ENCODE measurements at places on chromosomes 7 and 10.

GRCh38 chr10:132410779-132411532 is 14.0 kb downstream of the PWWP2B start:
- no peak for DNase-seq

DNA sequence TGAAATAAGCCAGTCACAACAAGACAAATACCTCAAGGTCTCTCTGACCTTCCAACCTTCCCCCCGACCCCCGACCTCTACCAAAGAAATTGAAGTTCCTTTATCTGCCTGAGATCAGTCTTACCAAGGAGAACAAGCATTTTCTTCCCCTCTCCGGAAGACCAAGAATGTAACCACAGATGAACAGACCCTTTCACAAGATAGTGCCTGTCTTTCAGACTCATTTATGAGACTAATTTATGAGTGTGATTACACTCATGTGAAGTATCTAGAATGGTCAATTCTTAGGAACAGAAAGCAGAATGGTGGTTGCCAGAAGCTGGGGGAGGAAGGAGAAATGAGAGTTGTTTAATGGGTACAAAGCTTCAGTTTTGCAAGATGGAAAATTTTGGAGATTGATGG is 108.9 kb upstream of the MKLN1 start:
- DNase-seq, result no peak

DNA sequence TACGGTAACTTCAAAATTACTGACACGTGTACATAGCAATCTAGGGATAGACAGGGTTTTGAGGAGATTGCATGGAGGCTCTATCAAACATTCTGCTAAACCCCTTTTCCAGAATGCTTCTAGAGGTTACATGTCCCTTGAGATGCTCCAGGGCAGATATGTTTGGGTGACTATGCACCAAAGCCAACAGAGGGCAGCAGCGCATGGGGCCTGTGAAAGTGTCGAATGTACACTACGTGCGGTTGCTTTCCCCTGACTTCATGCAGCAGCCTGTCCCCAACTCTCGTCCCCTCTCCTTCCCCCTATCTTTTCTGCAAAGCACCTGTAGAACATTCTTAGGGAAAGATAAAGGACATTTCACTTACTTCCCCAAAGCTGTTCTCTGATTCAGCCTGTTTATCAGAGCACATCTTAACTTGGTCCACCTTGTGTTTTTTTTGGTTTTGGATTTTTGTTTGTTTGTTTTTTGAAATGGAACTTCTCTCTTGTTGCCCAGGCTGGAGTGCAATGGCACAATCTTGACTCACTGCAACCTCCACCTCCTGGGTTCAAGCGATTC is 90.2 kb downstream of the UBE3C start:
- DNase-seq, result no peak

DNA sequence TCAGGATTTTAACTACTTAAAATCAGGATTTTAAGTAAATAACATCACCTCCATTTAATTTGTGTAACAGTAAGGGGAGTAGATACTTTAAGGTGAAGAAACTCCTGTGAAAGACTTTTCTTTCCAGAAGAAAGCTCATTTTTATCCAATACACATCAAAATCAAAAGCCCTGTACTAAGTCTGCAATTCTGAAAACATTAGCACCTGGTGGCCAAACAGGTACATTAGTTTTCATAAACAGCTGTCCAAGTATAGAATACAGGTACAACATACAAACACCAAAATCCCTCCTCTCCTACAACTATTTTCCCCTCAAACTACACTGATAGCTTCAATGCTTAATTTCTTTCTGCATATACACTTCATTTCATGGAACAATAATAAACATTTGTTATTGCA is 22.9 kb downstream of the FAM3C start:
- DNase-seq, result no peak

DNA sequence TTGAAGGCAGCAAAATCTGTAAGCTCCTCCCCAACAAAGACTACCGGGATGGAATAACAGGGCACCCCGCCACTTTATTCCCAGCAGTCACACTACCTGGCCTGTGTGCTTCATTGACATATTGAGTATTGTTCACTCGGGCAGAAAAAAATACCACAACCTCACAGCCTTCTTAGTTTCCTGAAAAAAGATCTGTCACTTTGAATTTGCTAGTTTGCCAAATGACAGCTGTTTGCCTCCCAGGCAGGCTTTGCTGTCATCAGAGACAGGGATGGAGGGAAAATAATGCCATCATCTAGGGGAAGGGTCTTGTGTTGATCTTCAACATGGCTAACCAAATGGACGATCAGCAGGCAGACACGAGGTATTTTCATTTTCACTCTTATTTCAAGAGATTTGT is 26.9 kb downstream of the BMPER start:
- DNase-seq, result no peak

GRCh38 chr10:28072573-28072972 is 73.7 kb upstream of the ODAD2 start:
- no peak for DNase-seq

GRCh38 chr10:133210398-133211140 is 19.4 kb upstream of the UTF1 start:
- no peak for DNase-seq

DNA sequence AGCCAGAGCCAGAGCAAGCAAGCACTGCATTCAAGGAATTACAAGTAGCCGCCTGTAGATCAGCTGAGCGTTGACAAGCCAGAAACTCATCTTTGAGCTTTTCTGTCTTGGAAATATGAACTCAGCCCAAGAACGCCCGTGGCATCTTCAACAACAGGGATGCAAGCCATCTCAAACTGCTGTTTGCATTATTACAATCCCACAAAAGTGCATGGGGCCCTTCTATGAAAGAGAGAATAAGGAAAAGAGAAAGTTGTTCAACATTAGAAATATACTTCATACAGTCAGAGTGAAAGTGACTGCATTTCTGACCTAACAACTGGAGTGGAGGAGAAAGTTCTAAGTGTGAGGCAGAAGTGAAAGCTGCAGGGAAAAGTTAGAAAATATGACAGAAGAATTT is 6.5 kb downstream of the SGCE start:
- no peak for DNase-seq

GRCh38 chr7:28661826-28662595 is 249.7 kb downstream of the CREB5 start:
- DNase-seq, result peak; percentile 18

DNA sequence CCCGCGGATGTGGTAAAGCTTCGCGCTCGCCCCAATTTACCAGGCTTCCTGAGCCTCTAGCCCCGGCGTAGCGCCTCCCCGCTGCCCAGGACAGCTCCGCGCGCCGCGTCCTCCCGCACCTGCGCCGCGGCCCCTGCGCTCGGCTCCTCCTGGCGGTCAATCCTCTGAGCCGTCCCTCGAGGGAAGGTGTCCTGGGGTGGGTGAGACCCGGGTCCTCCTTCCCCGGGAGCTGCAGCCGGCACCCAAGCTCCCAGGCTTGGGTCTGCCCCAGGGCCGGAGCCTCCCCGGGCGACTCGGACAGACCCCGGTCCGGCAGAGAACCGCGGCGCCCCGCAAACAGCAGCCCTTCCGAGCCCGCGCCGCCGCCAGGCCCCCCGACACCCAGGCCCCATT is 512 bp downstream of the OSBPL3 start:
- DNase-seq, result peak; percentile 81

GRCh38 chr7:81725812-81726127 is 44.1 kb downstream of the HGF start:
- no peak for DNase-seq

DNA sequence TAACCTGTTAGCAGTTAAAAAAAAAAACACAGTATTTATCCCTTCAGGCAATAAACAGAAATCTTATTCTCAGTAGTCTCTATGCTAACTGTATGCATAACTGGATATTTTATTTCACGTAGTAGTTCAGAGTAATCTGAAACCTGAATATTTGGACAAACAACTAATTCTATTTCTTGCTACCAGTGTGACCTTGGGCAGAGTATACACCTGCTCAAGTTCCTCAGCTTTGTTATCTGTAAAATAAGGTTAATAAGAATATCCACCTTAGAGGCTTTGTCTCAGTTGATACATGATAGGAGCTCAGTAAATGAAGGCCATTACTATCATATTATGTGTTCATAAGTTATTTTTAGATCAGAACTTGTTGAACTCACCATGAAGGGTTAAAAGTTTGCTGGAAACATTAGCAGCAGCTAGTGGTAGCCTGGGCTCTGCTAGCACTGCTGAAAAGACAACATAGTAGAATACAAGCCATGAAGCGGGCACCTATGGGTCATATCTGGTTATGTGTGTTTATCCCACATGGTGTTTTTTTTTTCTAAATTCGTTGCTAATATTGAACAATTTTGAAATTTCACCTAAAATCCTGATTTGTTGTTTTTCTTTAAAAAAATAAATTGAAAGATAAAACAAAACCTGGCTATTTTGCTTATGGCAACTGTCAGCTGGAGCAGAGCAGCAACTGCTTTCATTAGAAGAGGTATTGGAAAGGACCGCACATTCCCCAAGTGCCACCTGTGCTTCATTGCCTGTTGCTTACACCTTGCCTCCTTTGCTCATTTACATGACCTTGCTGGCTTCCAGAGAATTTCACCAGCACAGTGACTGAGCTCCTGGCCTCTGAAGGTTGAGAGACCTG is 303.0 kb downstream of the PRKG1 start:
- no peak for DNase-seq

DNA sequence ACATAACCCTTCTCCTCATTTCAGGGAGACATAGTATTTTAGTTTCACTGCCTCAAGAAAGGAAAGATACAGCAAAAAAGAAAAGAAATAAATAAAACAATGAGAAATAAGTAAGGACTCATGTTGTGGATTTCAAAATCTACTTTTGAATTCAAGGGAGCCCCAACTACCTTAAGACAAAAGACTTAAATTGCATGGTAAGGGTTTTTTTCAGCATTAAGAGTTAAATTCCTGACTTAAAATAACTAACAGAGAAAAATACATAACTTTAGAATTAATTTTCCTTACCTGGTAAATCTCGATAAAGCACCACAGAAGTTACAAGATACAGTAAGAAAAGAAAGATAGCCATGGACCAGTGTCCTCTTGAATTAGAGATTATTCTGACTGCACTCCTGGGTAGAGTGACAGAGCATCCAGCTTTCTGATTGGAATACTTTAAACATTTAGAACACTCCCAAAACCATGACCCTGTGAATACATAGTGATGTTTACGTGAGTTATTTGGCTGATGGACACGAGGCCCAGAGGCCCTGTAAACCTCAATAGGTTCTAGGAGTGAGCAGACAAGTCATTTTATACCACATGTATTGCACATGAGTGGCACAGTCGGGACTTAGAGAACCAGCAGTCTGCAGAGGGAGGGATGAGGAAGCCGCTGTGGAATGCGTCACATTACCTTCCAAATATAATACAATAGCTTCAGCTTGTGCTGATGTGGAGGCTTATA is 292.5 kb upstream of the SEMA3C start:
- DNase-seq, result no peak

DNA sequence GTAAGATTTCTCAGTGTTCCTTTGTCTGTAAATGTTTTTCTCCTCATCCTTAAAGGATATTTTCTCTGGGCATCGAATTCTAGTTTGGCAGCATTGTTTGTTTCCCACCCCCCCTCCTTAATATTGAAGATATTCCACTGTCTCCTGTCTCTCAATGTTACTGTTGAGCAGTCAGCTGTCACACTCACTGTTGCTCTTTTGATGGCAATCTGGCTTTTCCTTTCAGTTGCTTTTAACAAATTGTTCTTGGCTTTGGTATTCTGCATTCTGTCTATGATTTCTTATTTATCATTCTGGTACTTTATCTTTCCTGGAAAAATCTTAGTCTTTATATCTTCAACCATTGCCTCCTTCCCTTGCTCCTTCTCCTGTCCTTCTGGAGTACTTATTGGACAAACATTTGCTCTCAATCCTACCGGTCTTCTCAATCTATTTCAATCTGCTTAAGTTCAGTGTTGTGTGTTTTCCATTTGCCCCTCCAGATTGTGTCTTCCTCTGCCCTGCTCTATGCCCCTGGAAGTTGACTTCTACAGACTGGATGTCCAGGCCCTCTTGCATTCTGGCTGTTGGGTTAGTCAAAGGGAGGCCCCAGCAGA is 9.3 kb upstream of the GTPBP4 start:
- no peak for DNase-seq

GRCh38 chr10:10865913-10866312 is 151.8 kb upstream of the CELF2 start:
- DNase-seq, result no peak

GRCh38 chr10:31515819-31516402 is 196.9 kb downstream of the ZEB1 start:
- no peak for DNase-seq

GRCh38 chr7:158549176-158549615 is 38.4 kb downstream of the PTPRN2 start:
- DNase-seq, result no peak

GRCh38 chr7:140049339-140050024 is 13.3 kb downstream of the PARP12 start:
- no peak for DNase-seq

- DNase-seq, result no peak
Observed at GRCh38 chr7:117051808-117052207, 98.5 kb downstream of the ST7 start.

GRCh38 chr10:47337310-47337709 is 10.9 kb upstream of the RBP3 start:
- no peak for DNase-seq

DNA sequence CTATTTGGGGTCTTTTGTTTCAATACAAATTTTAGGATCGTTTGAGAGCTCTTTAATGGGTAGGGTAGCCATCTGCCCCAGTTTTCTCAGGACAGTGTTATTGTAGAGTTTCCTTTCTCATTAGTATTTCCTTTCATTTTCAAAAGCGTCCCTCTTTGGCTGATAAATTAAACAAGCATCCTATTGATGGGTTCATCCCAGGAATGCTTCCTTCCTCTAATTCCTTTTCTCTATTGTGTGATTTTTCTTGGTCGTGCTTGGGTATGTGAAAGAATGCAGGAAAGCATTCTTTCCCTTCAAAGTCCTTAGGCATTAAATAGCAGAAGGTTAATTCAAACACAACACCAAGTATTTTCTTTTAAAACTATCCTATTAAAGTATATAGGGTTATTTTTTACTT is 14.0 kb downstream of the SLC13A1 start:
- no peak for DNase-seq

DNA sequence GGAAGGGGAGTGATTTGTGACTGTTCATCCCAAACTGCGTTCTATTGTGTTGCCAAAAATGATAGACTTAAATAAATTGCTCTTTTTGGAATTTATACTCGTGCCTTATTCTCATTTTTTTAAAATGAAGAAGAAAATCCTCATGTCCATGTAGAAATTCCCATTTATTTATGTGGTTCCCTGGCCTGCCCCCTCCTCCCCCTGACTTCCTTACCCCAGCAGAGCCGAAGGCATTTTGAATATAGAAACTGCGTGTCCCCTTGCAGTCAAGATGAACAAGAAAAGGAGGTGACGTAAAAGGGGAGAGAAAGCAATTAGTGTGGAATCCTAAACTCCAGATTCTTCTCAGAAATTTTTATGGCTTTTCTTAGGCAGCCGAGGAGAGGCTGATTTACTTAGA is 126.1 kb downstream of the FAM204A start:
- no peak for DNase-seq

GRCh38 chr7:42645906-42646305 is 266.0 kb downstream of the C7orf25 start:
- no peak for DNase-seq

GRCh38 chr10:103498936-103499638 is 5.6 kb downstream of the NEURL1 start:
- no peak for DNase-seq

GRCh38 chr10:86250399-86250798 is 116.2 kb downstream of the GRID1 start:
- DNase-seq, result no peak

Data from stimulated activated naive CD8-positive, alpha-beta T cell treated with anti-CD3 and anti-CD28 coated beads, Interleukin-15, Interleukin-2, amounts not matched to agents 100 U/mL and 50 U/mL, for 24 hours (primary cell).